ENCODE measurements at places on chromosomes 6 and 20.
A peak's percentile ranks its signal among the peaks of the same experiment; 100 is the strongest.

DNA sequence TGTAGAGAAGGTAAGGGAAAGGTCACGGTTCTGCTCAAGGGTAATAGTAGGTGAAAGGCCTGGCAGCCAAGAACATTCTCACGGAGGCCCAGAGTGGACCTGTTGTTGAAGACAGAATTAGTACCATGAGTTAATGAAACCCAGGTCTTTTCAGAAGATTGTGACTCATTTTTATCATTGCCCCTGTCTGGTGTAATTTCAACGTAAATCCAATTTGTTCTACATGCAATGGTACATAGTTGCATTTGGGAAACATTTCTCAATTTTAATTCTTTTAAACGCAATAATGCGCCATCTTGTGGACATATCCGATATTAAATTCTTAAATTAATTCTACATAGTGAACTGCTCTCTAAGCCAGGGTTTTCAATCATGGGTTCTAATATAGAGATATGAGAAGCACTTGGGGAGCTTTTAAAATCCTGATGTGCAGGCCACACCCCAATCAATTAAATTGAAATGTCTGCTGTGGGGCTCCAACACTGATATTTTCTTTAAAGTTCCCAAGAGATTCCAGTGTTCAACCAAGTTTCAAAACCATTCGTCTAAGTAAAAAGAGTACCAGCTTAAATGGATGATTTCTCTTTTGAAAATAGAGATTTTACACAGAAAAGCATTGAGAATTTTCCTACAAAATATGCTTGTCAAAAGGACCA, 257.4 kb downstream of the PLCB1 start:
- DNase-seq, result peak; percentile 55

- DNase-seq, result no peak
Measured at GRCh38 chr6:13769655-13770053, 44.7 kb downstream of the MCUR1 start.

GRCh38 chr20:61895016-61895415, 170.7 kb downstream of the TAF4 start:
- DNase-seq, result no peak

DNA sequence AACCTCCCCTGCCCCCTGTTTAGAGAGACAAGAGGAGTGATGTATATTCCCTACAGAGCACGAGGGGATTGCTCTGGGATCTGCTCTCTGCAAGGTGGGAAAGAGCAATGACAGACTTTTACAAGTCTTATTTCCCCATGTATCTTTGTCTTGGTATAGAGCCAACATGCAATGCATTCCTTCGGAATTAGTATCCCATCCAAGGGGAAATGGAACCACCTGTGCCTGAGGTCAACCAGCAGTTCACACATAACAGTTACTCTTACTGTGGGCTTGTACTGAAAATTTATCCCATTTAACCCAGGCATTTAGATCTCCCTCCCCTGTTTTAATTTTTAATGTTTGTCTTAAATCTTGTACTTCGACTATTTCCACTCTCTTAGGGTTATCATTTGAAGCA, 250.4 kb downstream of the C6orf118 start:
- no peak for DNase-seq

All from HepG2 (cell line).